Skin of body (tissue), 3 donors: ENCODE measurements at places on chromosomes 7 and 10.

- DNase-seq = no peak
Measured at GRCh38 chr7:135445690-135446089, 64.2 kb downstream of the CNOT4 start.

GRCh38 chr7:121079425-121080169 is 91.1 kb downstream of the CPED1 start:
- no peak for DNase-seq

DNA sequence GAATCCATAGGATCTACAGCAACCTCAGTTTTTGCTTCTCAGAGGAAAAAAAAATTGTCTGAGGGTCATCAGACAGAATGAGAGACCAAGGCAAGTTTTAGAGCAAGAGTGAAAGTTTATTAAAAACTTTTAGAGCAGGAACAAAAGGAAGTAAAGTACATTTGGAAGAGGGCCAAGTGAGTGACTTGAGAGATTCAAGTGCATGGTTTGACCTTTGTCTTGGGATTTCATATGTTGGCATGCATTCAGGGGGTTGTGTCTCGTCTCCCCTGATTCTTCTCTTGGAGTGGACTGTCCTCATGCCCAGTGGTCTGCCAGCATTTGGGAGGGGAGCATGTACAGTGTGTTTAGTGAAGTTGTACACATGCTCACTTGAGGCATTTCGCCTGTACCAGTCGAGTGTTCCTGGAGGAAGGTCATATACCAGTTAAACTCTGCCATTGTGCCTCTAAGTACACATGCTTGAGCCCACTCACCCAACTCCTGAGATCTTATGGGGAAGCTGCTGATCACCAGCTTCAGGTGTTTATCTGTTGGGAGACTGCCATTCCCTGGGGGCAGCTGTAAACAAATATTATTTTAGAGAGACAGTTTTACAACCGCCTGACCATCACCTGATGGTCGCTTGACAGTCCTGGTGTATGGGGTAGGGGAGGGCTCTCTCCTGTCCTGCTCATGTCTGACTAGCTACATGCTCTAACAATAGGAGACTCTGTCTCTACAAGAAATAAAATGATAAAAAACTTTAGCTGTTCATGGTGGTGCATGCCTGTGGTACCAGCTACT is 109.4 kb downstream of the EEPD1 start:
- no peak for DNase-seq

DNA sequence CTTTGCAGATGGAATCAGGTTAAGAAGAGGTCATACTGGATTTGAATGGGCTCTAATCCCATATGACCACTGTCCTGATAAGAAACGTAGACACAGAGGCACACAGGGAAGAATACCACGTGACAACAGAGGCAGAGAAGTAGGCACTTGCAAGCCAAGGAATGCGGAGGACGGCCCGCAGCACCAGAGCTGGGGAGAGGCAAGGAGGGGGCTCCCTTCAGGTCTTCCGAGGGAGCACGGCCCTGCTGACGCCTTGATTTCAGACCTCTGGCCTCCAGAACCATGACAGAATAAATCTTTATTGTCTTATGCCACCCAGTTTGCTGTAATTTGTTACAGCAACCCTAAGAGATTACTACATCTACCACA is 44.7 kb upstream of the TMEM213 start:
- no peak for DNase-seq

- no peak for DNase-seq
Measured at GRCh38 chr10:124888262-124888661, 53.7 kb upstream of the ZRANB1 start.

DNA sequence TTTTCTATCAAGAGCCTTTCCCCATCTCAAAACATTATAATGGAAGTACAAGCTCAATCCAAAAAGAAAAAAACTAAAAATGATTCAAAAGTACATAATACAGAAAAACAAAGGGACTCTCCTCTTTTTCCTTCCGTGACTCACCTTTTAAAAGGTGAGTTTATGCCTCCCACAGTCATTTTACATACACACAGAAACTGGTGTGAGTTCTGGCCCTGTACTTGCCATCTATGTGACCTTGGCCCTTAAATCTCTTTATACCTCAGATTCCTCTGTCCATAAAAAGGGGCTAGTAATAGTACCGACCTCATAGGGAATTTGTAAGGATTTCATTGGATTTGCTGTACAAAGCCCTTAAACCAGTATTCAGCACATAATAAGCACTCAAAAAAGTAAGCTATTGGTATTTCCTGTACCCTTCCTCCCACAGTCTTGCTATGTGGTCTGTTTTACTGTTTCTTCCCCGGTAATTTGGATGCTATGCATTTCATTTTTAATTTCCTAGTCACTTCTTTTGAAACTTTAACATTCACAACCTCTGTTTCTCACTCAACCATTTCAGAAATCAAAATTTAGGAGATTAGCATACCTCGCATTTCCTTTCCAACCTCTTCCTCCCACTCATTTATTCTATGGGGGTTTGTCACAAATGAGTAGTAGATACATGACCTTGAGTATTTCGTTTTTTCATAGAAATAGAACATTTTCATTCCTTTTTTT is 39.0 kb downstream of the STK17A start:
- DNase-seq = no peak

- no peak for DNase-seq
Measured at GRCh38 chr7:126419047-126419446, 833.7 kb downstream of the GRM8 start.
